Glutamatergic neuron (in vitro differentiated cells): ENCODE measurements at places on chromosomes 1 and 21.

DNA sequence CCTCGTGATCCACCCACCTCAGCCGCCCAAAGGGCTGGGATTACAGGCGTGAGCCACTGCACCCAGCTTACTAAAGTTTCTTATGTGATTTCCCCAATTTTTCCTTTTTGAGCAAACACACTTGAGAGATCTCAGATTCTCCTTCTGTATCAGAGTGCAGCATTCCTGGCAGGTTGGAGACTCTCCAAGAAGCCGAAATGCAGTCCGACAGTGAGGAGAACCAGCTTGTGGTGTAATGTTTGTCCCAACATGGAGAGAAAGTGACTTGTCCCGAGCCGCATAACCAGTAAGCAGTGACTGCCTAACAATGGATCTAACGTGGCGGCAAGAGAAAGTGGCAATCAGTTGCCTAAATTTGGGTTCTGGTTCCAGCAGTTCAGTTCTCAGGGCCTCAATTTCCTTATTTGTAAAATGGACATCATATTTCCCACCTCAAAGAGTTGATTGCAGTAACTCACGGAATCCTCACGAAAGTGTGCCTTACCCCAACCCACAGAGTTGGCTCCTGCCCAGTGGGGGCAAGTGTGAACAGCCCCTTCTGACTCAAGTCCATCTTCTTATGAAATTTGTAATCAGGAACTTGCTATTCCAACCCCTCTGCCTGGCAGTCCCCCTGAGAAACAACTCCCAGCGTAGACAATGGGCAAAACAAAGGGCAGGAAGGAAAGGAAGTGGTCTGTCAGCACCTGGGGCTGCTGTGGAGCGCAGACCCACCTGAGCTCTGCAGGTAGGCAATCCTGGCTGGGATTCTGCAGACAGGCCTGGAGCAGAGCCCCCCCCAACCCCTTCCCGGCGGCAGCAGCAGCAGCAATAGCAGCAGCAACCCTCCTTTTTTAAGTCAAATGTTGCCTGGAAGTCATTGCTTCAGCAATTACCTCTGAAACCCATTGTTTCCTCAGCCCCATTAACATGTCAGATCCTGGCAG lies 223.6 kb upstream of the POU3F1 start:
- no peak for DNase-seq

DNA sequence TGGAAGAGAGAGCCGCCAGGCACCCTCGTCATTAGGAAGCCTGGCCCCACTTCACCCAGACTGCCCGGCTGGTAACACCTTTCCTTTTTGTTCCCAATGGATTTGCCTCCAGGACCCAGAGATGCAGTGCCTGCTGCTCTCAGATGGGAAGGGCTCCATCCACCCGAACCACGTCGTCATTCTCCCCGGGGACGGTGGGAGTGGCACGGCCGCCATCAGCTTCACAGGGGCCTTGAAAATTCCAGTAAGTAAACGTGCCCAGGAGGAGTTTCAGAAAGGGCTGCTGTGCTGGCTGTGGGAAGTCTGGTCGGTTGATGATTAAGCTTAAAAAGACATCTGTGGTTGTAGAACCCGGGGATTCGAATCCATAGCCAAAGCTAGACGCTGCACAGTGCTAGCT lies 45.2 kb downstream of the SLC37A1 start:
- peak; percentile 15 for DNase-seq

- DNase-seq: no peak
Measured at GRCh38 chr1:37478890-37479254, 4.5 kb downstream of the ZC3H12A start.

DNA sequence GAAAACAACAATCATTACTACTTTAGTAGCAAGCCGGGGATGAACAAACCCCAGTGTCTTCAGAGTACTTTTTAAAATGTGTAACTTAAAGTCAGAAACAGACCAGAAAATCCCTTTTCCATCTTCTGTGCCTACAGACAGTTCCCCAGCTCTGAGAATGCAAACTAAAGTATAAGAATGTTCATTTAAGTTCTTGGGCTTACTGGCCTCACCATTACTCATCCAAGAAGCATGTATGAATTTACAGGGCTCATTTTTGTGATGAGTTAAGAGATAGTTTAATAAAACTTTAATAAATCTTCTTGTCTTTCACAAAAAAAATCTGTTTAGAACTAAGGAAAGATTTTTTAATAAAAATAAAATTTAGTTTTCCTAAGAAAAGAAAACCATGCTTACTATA lies 4.6 kb downstream of the LPGAT1 start:
- DNase-seq: no peak

GRCh38 chr1:62358665-62359373 lies 39.6 kb upstream of the KANK4 start:
- no peak for DNase-seq

- no peak for DNase-seq
Measured at GRCh38 chr1:44934791-44935190, 51.6 kb downstream of the EIF2B3 start.

- DNase-seq: peak; percentile 67
Measured at GRCh38 chr1:150548632-150549495, at the start of gene ADAMTSL4. TSS of gene ADAMTSL4 (plus strand) at chr1:150549408. CDS start at chr1:150552289, 2,881 bp downstream.

- peak; percentile 68 for DNase-seq
Measured at GRCh38 chr1:206030714-206031113, 7.0 kb upstream of the CTSE start.

DNA sequence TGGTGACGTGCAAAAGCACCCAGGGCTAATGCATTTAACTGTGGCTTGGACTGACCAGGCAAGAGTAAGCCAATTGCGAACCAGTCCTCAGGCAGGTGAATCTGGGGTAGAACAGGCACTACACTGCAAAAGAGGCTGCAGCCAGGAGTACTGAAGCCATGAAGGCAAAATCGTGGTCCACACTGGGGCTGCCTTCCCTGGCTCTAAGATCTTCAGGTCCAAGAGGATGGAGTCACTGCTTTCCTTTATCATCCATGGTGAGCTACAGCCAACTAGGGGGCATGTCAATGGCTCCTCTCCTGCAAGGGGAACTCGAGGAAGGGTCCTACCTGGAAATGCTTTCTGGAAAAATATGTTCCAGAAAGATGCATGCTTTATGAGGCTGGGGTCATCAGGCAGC lies 100.6 kb upstream of the AJAP1 start:
- no peak for DNase-seq

DNA sequence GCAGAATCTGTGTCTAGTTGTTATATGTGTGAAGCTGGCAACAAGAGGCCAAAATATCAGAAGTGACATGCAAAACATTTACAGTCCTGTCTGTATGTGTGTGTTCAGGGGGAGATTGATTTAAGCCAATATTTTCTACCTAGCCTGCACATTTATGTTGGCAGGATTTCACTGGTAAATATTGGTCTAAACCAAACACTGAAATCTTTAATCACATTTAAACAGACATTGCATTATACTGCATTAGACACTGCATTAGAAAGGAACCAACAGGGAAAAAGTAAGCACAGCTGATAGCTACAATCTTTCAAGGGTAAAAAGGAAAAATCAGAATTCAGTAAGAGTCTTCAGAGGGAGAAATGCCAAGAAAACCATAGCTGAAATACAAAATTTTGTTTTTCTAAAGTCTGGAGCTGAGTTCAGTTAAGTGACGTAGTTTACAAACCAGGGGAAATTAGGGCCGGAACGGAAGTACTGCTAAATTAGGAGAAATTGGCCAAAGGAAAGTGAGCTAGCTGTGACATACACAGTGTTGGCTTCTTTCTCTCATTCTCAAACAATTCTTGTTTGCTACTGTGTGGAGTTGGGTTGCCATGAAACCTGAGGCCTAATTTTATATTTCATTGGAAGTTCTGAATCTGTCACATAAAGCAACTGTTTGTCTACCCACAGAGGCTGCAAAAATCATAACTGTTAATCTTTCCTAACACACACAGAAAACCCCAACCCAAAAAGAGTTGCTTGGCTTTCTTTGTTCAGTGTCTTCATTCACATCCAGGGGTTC lies 217.3 kb upstream of the SGIP1 start:
- DNase-seq: no peak

GRCh38 chr1:180154003-180154324 lies 705 bp upstream of the QSOX1 start:
- no peak for DNase-seq

DNA sequence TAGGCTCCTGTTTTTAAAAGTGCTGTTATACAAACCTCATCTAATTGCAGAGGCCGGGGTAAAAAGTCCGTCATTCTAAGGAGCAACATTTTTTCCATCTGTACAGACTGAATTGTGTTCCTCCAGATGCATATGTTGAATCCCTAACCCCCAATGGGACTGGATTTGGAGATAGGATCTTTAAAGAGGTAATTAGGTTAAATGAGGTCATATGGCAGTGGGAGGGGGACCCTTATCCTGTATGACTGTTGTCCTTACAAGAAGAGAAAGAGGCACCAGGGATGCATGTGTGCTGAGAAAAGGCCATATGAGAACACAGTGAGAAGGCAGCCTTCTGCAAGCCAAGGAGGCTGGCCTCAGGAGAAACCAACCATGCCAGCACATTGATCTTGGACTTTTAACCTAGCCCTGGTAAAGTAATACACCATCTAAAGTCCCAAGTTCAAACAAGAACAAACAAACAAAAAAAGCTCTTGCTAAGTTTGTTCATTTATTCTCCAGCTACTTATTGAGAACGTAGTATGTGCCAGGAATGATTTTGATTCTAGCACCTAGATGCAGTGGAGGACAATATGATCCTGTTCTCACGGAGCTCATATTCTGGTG lies 352.4 kb downstream of the NTNG1 start:
- no peak for DNase-seq

DNA sequence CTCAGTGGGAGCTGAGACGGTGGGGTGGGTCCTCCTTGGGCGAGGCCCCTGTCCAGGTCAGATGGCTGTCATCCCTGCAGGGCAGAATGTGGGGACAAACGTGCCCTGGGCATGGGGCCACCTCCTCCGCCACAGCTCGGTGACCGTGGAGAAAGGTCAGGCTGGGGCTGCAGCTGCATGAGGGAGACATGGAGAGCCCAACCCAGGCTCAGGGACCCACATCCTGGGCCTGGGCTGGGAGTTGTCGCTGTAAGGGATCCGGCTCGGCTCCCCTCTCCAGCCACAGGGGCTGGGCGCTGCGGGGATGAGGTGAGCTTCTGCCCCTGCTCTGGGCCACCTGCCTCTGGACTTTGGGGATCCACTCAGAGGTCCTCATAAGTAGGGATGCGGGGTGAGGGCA lies 518 bp upstream of the PLCH2 start:
- no peak for DNase-seq

- DNase-seq: no peak
Measured at GRCh38 chr1:93905051-93905450, 4.2 kb downstream of the GCLM start.

DNA sequence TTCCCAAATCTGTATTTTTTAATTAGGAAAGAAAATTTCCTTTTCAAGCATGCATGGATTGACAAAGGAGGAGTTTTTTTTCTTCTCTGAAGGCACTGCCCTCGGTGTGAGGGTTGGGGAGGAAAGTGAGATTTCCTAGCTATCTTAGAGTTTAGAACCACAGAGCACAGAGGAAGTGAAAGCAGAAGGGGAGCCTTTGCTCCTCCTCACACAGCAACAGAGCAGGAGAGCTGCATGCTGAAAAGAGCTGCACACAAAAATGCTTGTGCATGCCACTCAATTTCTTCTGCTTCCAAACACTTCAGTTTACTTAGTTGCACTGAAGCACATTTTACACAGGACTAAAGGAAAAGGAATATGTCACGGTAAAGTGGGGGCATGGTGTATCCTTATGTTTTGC lies 308.1 kb downstream of the GPATCH2 start:
- DNase-seq: no peak

- peak; percentile 35 for DNase-seq
Measured at GRCh38 chr1:227901906-227902640, 45.7 kb downstream of the WNT9A start.

DNA sequence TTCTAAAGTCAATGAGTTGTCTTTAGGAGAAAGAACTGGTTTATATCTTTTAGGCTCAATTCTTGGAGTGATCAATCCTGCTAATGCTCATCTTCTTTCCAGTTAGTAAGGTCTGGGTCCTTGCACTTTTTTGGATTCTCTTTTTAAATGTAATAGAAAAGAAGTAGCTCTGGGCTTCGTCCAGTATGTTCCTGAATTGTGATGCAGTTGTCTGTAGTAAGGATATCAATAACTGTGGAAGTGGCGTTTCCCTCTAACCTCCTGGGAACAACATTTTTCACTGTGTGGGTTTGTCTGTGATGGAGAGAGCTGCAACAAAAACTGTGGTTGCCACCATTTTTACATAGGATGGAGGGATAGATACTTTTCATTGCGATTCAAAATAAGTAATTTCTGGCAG lies 367.2 kb downstream of the USP25 start:
- DNase-seq: no peak

- DNase-seq: no peak
Measured at GRCh38 chr1:223201967-223202366, 58.9 kb upstream of the TLR5 start.

GRCh38 chr1:173255214-173255813 lies 48.2 kb upstream of the TNFSF4 start:
- DNase-seq: no peak

DNA sequence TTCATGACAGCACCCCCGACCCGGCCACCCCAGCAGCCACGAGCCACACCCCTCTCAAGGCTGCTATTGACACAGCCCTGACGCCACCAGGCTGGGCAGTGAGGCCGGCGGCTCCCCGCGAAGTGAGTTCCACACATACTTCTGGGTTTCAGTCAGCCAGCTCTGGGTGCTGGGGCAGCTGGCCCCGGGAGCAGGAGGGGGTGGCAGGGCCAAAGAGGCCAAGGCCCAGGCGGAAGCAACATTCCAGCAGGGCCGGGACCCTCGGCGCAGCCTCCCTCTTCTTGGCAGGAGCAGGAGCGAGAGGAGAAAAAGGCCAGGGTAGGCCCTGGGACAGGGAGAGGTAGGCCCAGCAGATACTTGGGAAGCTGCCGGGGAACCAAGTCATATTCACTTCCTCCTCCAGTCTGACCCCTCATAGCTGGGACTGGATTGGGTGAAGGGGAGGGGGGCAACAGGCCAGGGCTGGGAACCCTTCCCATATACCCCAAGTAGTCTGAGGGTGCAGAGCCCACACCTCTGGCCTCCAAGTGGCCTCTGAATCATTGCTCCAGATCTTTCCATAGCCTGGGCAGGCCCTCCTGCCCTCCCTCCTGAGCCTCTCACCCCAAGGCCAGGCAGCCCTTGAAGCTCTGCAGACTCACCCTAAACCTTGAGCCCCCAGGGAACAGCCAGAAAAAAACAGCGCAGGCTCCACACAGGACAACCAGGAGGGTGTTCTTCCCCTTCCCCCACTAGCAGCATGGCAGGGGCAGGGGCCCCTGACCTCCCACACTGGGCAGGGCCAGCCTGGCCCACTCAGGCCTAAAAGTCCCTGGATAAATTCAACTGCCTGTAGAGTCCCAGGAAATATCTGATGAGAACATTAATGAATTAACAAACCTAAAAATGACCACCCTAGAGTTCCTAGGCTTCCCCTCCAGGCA lies 5.7 kb downstream of the HSPG2 start:
- DNase-seq: no peak

GRCh38 chr1:7570311-7570710 lies 200.8 kb upstream of the VAMP3 start:
- DNase-seq: peak; percentile 7

GRCh38 chr1:203629016-203629506 lies 2.4 kb downstream of the ATP2B4 start:
- no peak for DNase-seq

DNA sequence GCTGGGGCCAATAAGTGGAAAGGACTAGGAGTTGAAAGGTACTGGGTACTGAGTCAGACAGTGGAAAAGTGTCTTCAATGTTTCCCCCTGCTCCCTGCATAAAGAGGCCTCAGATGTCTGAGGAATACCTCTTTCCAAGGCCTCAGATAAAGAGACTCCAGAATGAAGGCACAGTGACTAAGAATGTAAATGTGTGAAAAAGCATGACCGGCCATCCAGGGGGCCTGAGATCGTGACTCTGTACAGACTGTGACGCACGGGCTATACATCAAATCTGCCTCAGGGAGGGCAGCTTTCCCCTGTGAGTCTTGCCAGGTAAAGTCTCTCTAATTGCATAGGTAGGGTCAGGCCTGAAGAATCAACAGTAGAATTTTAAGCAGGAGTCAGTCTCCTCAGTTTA lies 1690.5 kb downstream of the KCNT2 start:
- DNase-seq: no peak
